ENCODE measurements at places on chromosomes 12 and 14.

DNA sequence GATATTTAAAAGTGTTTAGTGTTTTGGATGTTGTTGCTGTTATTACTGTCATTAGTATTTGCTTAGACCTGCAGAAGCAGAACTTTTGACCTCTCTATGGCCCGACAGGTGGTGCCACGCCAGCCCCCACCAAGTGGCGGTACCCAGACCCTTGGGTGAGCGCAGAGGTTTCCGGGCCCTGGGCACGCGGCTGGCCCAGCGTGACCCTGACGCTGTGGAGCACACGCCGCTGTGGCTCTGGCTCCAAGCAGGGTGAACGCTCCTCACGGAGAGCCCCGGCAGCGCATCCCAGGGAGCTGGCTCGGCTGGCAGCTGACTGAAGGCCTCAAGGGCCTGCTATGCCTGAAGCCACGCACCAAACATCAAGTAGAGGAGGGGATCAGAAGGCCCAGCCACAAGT lies 22.6 kb downstream of the SLC25A47 start:
- DNase-seq: no peak

- DNase-seq: peak; percentile 47
Observed at GRCh38 chr14:67566908-67567307, 33.2 kb downstream of the PIGH start.

GRCh38 chr14:82045339-82045738 lies 511.7 kb upstream of the SEL1L start:
- no peak for DNase-seq

DNA sequence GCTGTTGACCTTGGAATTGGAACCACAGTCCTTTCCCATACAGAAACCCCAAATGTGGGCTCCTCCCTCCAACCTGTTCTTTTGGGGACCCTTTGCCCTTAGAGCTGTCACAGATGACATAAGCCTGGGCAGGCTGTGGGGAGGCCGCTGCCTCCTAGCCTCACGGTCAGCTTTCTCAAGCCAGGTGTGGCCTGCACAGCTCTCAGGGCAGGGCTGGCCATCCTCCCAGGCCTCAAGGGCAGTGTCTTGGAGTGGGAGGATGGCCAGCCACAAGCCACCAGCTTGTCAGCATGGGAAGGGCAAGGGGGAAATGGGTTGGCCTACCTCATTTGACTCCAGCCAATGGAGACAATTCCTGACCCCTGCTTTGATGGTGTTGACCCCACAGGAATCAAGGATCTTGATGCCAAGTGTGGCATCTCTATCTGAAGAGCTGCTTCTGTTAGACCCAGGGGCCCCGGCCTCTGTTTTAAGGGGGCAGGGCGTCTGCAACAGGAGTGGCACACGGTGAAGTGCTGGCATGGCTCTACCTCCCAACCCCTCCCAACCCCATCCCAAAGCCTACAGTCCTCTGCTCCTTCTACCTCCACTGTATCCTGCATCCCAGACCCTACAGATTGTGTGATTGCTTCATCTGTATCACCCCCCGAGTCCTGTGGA lies 11.5 kb downstream of the CBLN3 start:
- no peak for DNase-seq

GRCh38 chr12:104316936-104317335 lies 13.4 kb downstream of the EID3 start:
- DNase-seq: no peak

Data from D721Med (cell line).